ENCODE measurements at places on chromosomes 2 and 18. TPM values are rescaled to one million over a fixed set of nuclear protein-coding genes. Genes with fewer than 3 reads are reported as not detected.

The UGT1A8 gene
- not detected for total RNA-seq

The AQP12A gene
- total RNA-seq: not detected

The DSG1 gene
- 0.23 TPM for total RNA-seq

The CNGA3 gene
- 6.0 TPM for total RNA-seq

The SPATA3 gene
- total RNA-seq: not detected

The CFLAR gene
- total RNA-seq: 36.7 TPM
